T-helper 17 cell (primary cell): ENCODE measurements at places on chromosomes 4 and X.

DNA sequence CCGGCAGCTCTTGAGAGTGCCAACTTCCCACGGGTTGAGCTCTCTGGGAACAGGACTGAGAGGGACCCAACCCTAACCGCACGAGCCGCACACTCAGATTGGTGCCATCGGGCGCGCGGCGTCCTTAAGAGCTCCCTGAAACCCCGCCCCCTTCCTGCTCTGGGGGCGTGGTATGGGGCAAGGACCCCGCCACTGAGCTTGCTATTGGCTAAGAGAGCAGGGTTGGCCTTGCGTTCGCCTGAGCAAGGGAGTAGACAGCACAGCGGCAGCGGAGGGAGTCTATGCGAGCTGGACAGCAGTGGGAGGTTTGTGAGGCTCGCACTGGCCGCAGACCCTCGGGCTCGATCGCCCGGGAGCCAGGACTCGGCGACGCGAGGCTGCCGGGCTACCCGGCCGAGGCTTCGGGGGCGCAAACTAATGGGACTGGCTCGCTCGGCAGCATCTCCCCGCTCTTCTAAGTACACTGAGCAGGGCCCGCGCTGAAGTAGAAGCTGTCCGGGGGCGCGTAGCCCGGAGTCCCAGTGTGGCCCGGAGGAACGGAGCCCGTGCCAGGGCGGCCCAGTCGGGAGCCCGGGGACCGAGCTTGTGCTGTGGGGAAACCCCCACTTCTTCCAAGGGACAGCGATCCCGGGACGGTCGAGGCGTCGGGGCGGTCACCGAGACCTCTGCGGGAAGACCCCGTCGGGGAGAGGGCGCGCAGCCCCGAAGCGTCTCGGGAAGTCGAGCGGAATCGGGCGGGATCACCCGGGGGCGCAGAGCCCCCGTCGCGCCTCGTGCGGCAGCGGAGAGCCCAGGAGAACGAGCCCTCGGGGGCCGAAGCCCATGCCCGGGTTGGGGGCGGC lies at the start of gene EFNB1:
TSS of gene EFNB1 (plus strand) at position 282 of the 842 bp plus-strand sequence. CDS start 756 bp downstream, outside the sequence.
- DNase-seq, result peak; percentile 70
- H3K4me1 ChIP-seq, result peaks cover 15% of the 10 kb centered on the region
- peak within 1 kb of the TSS; percentile 11 for H3K27ac ChIP-seq

GRCh38 chr4:159216834-159217233 lies 114.0 kb downstream of the RAPGEF2 start:
- H3K4me3 ChIP-seq, result no peak overlapping the region
- no peaks in the 10 kb centered on the region for H3K27me3 ChIP-seq
- peaks cover 5% of the 10 kb centered on the region for H3K36me3 ChIP-seq
- peaks cover 16% of the 10 kb centered on the region for H3K4me1 ChIP-seq

DNA sequence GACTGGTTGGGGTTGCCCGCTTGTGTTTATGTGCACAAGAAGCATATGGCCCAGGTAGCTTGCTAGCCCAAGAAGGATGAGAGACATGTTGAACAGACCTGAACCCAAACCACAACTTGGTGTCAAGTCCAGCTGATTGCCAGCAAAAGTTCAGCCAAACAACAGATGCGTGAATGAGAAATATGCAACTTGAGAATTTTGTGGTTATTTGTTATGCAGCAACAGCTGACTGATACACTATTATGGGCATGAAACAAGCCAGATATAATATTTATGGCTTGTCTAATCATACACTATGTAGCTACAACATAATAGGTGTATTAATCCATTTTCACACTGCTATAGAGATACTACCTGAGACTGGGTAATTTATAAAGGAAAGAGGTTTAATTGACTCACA lies 66.3 kb upstream of the FTHL17 start:
- no peaks in the 10 kb centered on the region for H3K4me1 ChIP-seq
- no peak for DNase-seq
- no peak overlapping the region for H3K27ac ChIP-seq
- no peak overlapping the region for H3K4me3 ChIP-seq
- H3K27me3 ChIP-seq, result no peaks in the 10 kb centered on the region

DNA sequence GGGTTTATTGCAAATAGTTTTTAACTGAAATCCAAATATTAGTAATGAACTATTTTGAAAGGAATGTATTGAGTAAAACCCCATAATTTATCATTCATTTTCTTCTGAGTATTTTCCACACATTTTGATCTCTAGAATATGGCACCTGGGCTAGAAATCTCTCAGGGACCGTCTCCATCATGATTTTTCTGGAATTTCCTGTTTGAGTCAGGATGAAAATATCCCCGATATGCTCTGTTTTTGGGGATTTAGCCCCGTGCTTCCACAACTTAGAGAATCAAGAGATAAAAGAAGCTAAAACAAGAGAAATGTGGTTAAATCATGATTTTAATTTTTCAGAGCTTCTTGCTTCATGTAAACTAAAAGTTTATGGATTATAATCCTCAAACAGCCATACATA lies 114.2 kb downstream of the SPCS3 start:
- peaks cover 9% of the 10 kb centered on the region for H3K4me1 ChIP-seq
- peaks cover 4% of the 10 kb centered on the region for H3K27me3 ChIP-seq
- no peaks in the 10 kb centered on the region for H3K36me3 ChIP-seq
- no peak overlapping the region for H3K27ac ChIP-seq
- no peak for DNase-seq

GRCh38 chr4:184102927-184103326 lies 114.7 kb downstream of the ENPP6 start:
- peaks cover 11% of the 10 kb centered on the region for H3K4me1 ChIP-seq
- DNase-seq, result no peak
- H3K36me3 ChIP-seq, result peaks cover 3% of the 10 kb centered on the region
- no peak overlapping the region for H3K4me3 ChIP-seq
- peaks cover 54% of the 10 kb centered on the region for H3K27me3 ChIP-seq

DNA sequence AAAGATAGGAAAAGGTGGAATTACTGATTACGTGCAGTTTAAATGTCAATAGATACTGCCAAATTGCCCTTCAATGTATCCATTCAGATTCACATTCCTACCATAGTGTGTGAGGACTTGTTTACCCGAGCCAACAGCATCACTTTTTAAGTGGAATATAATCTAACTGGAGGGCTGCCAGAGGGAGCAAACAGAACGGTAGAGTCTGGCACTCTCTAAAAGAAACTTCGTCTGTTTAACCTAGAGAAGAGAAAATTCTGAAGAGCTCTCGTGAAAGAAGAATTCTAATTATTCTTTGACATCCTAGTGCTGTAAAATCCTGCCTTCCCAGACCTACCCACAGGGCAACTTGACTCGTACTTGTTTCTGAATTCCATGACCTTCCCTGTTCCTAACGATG lies 23.2 kb downstream of the SMIM43 start:
- H3K36me3 ChIP-seq, result no peaks in the 10 kb centered on the region
- no peak overlapping the region for H3K4me3 ChIP-seq
- no peaks in the 10 kb centered on the region for H3K4me1 ChIP-seq
- no peak overlapping the region for H3K27ac ChIP-seq

- H3K36me3 ChIP-seq, result no peaks in the 10 kb centered on the region
- peaks cover 79% of the 10 kb centered on the region for H3K27me3 ChIP-seq
- no peaks in the 10 kb centered on the region for H3K4me1 ChIP-seq
- no peak overlapping the region for H3K4me3 ChIP-seq
- no peak for DNase-seq
Measured at GRCh38 chr4:82038936-82039335, 334.9 kb downstream of the HNRNPD start.

DNA sequence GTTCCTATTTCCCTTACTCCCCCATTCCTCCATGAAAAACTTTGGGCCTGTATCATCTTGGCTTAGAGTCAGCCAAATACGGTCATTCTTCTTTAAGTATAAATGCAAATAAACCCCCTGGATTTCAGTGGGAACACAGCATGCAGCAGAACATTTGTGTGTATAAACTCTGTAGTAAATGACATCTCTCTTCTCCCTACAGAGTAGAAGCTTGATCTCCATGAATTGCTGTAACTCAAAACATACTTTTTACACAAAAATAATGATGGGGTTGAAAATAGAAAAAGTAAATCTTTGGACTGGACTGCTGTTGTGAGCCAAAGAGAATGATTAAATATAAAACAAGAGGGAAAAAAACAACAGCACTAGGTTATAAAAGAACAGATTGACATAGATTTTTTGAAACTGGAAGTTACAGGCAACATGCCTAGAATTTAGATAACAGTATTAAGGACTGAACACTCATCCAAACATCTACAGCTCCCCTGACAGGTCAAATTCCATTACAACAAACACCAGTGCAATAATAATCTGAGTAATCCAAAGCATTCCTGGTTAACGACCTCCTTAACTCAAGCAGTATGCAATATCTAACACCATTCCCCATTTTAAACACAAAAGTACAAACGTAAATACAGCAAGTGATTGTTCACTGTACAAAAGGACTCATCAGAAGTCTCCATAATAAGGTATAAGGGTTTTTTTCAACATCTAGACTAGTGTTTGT lies 30.7 kb downstream of the TSPAN5 start:
- H3K27ac ChIP-seq, result peak overlapping the region; percentile 22
- peaks cover 52% of the 10 kb centered on the region for H3K4me1 ChIP-seq
- DNase-seq, result no peak
- peaks cover 4% of the 10 kb centered on the region for H3K36me3 ChIP-seq
- no peaks in the 10 kb centered on the region for H3K27me3 ChIP-seq

DNA sequence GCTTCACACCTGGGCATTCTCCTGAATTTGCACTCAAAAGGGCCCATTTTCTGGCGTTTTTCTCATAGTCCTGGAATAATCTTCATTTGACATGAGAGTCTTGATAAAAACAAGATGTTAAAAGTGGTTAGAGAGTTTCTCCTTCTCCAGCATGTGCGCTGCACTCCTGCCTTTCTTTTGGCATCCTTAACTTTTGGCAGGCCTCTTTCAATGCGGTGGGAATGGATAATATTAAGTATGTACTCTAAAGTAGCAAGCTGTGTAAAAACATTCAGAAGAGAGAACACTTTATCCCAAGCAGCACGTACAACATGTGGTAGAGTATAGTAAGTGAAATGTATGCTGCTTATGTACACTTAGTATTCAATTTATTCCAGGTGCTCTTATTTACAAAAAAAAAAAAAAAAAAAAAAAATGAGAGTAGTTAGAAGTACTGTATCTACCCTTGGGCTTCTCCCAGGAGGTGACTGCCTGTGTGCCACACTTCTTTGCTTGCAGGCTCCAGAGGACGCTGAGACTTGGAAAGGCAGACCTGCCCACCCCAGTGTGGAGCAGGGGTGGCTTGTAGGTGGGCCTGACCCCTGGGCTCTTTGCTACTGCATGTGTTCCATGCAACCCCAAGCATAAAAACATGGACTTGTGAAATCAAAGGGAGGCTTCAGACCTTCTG lies 3.9 kb downstream of the FGF2 start:
- H3K4me3 ChIP-seq, result no peak overlapping the region
- H3K27me3 ChIP-seq, result peaks cover 70% of the 10 kb centered on the region
- no peak for DNase-seq
- peaks cover 10% of the 10 kb centered on the region for H3K4me1 ChIP-seq
- H3K36me3 ChIP-seq, result peaks cover 6% of the 10 kb centered on the region

GRCh38 chr4:123524958-123525628 lies 128.5 kb downstream of the SPRY1 start:
- peaks cover 15% of the 10 kb centered on the region for H3K27me3 ChIP-seq
- H3K4me3 ChIP-seq, result no peak overlapping the region
- no peaks in the 10 kb centered on the region for H3K36me3 ChIP-seq
- no peak for DNase-seq

DNA sequence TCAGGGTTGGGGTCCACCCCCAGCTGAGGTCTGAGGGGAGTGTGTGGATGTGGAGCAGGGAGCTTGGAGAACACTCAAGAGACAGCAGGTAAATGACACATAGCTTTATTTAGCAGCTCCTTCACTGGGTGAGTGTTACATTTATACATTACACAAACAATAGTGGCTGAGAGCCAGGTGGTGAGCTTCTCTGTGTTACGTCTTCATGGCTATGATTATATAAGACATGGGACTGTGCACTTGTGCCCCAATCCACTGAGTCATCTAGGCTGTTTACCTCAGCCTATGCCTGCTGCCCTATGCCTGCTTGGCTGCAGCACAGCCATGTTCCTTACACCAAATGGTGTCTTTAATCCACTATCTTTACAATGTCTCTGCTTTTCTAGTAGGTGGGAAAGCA lies 459.6 kb downstream of the AFF2 start:
- no peaks in the 10 kb centered on the region for H3K36me3 ChIP-seq
- H3K4me3 ChIP-seq, result no peak overlapping the region
- no peaks in the 10 kb centered on the region for H3K27me3 ChIP-seq
- no peaks in the 10 kb centered on the region for H3K4me1 ChIP-seq

DNA sequence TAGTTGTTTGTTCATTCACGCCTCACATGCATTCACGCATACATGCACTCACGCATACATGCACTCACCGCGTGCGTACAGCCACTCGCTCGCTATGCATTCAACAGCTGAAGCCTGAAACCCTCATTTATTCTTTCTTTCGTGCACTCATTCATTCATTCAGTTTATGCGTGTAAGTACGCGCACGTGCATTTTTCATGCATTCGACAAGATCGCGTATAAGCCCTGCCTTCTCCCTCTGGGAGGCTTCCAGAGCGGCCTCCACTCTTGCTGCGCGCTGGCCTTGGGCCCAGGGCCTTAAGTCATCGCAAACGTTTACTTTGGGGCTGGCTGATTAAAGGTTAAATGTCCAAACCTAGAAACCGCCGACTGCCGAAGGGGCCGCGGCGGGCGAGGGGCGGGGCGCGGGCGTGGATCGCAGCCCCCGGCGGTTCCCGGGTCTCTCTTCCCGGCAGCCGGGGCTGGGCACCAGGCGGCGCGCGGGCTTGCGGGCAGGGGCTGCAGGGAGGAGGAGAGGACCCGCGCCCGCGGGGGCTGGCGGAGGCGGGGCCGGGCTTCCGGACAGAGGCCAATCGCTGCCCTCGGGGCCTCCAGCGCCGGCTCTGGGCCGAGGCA lies at the start of gene GYG2:
TSS of gene GYG2 (plus strand) at position 587 of the 615 bp plus-strand sequence. CDS start 1,259 bp downstream, outside the sequence.
- H3K4me1 ChIP-seq, result no peaks in the 10 kb centered on the region
- peaks cover 3% of the 10 kb centered on the region for H3K36me3 ChIP-seq
- DNase-seq, result no peak

GRCh38 chrX:10177601-10178000 lies 20.8 kb downstream of the CLCN4 start:
- H3K27ac ChIP-seq, result no peak overlapping the region
- H3K4me1 ChIP-seq, result peaks cover 2% of the 10 kb centered on the region
- DNase-seq, result no peak

DNA sequence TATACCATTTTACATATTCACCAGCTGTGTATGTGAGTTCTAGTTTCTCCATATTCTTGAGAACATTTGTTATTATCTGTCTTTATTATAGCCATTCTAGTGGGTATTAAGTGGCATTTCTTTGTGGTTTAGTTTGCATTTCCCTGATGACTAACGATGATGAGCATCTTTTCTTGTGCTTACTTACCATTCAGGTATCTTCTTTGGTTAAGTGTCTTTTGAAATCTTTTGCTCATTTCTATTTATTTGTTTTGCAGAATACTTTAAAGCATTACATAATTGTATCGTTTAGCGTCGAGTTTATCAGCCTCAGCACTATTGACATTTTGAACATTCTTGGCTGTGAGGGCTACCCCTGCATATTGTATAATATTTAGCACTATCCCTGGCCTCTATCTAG lies 85.4 kb downstream of the FRMPD4 start:
- H3K4me1 ChIP-seq, result no peaks in the 10 kb centered on the region
- no peak overlapping the region for H3K27ac ChIP-seq
- H3K27me3 ChIP-seq, result no peaks in the 10 kb centered on the region
- no peak for DNase-seq
- no peak overlapping the region for H3K4me3 ChIP-seq
- no peaks in the 10 kb centered on the region for H3K36me3 ChIP-seq

- no peaks in the 10 kb centered on the region for H3K27me3 ChIP-seq
- no peak for DNase-seq
- no peaks in the 10 kb centered on the region for H3K36me3 ChIP-seq
- no peak overlapping the region for H3K27ac ChIP-seq
Measured at GRCh38 chrX:17411205-17411604, 36.2 kb downstream of the NHS start.

GRCh38 chr4:109005523-109005922 lies 242.7 kb upstream of the ETNPPL start:
- H3K27me3 ChIP-seq, result peaks cover 5% of the 10 kb centered on the region
- no peak overlapping the region for H3K4me3 ChIP-seq
- H3K4me1 ChIP-seq, result peaks cover 3% of the 10 kb centered on the region
- no peak overlapping the region for H3K27ac ChIP-seq
